ENCODE measurements at places on chromosomes 1 and 21.

DNA sequence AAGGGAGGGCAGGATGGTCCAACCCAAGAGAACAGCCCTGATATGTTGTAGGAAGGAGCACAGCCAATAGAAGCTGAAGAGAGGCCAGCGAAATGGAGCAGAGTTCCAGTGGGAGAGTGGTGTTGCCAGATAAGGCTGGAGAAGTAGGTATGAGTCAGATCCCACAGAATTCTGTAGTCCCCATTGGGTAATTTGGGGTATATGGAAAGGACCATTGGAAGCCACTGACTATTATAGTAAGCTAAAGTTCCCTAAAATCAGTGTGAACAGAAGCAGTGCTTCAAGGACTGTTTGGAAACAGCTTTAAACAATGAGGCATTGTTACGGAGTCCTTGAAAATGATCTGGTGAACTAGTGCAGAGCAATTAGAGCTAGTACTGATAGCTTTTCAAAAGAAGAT lies 63.0 kb downstream of the DISP1 start:
- no peak for DNase-seq

GRCh38 chr21:18476639-18477038 lies 73.1 kb upstream of the TMPRSS15 start:
- no peak for DNase-seq

DNA sequence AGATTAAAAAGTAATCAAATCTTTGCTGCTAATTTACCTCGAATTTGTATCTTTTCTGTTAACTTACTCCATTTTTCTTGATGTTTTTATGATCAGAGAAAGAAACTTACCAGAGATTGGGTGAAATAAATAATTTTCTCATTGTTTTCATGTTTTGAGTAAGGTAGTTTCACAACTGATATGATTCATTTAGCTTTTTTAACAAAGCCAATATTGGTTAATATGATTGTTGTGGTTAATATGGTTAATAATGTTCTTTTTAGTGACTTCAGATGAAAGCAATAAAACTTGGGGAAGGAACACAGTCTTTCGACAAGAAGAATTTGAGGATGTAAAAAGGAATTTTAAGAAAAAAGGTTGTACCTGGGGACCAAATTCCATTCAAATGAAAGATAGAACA lies 48.1 kb downstream of the MAP3K21 start:
- DNase-seq = no peak

GRCh38 chr1:97247196-97247595 lies 525.6 kb downstream of the PTBP2 start:
- no peak for DNase-seq

DNA sequence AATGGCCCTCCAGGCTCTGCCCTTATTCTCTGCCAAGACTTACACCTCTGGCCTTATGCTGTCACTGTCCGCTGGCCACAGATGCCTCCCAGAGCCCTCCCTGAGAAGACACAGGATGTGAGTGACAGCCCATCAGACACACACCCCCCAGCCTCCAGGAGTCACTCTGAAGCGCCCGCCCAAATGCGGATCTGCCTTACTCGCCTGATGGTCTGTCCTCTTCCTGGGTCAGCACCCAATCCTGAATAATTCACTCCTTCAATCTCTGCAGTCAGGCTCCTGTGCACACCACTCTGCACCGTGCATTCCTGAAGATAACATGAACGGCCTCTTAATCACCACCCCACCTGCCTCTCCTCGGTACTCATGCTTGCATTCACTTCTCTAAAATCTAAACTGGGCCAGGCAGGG lies 14.7 kb downstream of the CLSTN1 start:
- DNase-seq = no peak

DNA sequence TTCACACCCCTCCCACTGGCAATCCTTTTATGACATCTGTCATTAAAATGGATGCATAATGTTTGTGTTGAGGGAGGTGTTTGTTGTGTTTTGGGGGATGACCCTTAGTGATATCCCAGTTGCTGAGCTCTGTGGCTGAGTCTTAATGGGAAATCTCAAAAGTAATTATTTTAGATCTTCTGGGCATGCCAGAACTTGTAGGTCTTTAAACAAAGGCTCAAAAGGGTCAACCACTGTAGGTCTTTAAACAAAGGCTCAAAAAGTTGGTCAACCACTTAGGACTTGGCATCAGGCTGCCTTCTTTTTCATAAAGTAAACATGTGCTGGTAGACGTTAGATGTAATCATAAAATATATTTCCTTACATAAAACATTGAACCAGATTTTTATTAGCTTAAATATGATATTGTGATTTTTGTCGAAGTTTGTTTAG lies 78.0 kb downstream of the CDC14A start:
- no peak for DNase-seq

- DNase-seq = no peak
These were observed 31.5 kb upstream of the C1orf198 start for GRCh38 chr1:230899841-230900251.

DNA sequence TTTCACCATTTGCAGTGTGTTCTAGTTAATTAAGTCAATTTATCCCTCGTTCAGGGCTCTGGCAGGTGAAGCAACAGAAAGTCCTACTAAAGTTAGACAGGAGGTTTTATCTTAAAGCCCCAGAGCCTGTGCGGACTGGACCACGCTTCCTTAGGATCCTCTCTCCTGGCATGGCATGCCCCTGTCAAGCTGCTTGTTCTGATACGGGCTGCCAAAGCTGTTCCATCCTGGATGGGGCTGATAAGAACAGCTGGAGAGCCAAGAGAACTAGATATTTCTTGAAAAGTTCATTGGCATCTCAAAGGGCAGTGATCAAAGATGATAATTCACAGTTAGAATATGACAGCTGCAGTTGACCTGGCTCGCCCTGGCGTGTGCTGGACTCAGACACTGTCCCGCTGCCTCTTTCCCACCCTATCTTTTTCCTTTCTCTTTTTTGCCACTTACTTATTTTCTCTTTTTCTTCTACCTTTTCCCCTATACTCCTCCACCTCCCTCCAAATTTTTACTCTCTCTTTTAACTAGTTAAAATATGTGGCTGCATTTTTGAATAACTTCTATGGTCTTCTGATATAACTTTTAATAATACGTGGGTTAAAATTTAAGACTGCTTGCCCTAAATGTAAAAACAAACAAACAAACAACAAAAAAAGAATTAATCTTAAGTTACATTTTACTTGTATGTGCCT lies 96.7 kb downstream of the ABCA4 start:
- no peak for DNase-seq

DNA sequence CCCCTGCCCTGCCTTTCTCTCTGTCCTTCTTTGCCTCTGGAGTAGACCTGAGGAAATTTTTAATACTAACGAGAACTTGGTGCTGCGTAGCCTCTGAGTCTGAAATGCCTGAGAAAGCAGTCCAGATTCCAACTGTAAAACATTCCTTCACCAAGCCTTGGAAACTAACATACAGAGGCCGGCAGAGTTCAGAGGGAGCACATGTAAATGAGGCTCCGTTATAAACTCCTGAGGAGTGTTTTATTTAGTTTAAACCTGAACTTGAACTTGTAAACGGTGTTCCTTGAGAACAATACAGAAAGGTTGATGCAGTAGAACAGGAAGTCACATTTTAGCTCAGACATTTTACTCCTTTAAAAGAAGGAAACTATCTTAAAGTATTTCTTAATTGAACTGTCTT lies 280.7 kb downstream of the TM2D1 start:
- no peak for DNase-seq

GRCh38 chr1:44336668-44337067 lies 18.4 kb downstream of the ERI3 start:
- no peak for DNase-seq

GRCh38 chr21:26652854-26653253 lies 79.8 kb upstream of the CYYR1 start:
- DNase-seq = no peak

DNA sequence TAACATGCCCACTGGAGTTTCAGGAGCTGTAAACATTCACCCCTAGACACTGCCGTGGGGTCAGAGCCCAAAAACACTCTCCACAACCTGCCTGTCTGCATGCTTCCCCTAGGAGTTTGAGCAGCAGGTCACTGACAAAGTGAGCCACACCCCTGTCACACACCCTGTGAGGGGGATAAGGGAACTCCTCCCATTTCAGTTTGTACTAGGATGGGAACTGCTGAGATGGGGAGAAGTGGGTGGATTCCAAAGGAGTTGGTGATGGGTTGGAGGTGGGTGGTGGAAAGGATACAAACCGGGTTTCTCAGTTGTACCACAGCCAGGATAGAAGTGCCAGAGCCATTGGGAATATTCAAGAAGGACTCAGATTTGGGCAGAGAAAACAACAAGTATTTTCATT lies 140.2 kb downstream of the MIS18A start:
- DNase-seq = no peak

DNA sequence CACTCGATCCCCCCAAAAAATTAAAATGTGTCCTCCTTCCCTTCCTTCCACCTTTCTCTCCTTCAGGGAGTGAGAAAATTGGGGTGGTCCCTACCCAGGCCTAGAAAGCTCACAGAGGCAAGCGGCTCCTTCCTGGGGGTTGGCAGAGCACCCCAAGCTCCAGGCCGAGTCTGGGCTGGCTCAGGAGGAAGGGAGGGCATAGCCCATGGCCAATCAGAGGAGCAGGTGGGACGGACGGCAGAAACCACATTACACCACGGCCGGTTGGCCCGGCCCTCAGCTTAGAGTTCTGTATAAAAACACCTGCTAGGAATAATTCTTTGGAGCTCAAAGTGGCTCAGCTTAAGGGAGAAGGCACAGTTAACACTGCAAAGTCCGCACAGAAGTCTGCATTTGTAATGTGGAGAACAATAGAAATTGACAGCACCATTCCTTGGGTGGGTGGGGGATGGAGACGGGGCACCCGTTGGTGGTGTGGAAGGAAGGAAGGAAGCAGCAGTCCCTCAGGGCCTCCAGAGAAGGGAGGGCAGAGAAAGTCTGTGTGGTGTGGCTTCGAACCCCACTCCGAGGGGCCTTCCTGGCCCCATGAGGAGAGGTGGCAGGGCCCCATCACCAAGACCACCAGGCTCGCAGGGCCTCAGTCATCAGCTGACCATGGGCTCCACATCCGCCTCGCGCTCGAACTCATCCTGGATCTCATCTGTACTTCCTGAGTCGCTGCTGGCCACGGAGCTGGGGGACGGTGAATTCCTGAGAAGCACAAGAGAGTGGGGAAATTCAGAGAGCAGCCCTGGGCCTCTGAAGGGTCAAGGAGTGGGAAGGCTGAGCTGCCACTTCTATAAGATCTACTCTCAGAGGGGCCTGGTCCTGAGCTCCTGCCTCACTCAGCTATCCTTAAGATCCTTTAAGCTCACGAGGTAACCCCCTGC lies 5.8 kb upstream of the ALDH4A1 start:
- no peak for DNase-seq

DNA sequence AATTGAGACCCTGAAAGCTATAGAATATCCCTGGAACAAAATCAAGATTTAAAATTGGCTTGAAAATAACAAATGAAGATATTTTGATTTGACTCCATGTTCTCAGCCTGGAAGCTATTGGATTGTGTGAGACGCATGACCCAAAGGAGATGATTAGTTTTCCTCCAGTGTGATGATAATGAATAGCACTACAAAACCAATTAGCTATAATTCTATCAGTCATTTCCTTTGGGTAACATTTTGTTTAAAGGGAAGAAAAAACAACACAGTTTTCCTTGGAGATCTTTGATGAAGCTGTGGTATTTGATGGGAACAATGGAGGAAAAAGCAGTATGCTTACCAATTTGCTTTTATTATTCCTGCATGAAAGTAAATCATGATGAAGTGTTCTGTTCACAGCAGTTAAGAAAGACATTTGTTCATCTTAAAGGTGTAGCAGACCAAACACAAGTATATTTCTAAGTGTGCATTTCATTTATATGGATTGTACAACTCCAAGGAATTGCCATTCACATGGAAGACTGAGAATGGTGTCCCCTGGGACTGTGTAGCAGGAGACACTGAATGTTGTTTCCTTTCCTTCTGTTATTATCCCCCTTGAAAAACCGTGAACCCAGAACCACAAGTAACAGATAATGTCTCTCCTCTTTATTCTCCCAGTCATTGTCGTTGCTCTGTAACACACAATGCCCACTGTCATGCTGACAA lies 111.4 kb downstream of the CACHD1 start:
- DNase-seq = no peak

DNA sequence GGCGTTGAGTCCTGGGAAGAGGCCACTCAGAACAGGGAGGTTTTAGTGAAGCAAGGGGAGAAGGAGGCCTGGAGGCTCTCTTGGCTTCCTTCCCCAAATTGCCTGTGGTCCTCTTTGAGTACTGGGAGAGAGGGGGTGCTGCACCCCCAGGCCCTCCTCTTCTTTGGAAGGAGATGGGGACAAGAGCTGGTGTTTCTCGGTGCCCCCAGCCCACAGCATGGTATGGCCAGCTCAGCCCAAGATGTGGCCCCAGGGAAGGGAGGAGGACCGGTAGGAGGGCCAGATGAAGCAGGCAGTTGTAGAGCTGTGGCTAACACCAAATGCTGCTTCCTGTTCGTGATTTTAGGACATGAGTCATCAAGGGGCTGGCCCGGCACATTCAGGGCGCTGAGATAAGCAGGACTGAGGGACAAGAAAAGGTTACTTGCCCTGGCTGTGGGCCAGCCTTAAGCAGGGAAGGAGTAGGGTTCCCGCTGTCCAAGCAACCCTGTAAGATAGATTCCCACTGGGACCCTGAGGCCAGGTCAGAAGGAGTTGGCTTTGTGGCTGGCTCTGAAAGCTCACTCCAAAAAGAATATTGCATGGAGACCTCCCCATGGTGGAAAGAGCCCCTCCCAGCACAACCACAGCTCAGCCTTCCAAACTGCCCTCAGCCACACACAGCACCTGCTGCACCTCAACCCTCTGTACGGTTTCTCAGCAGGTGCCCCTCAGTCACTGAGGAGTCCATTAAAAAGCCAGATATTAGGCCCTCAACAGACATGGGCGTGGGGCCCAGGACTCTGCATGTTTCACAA lies 4.9 kb upstream of the TNFRSF1B start:
- no peak for DNase-seq

DNA sequence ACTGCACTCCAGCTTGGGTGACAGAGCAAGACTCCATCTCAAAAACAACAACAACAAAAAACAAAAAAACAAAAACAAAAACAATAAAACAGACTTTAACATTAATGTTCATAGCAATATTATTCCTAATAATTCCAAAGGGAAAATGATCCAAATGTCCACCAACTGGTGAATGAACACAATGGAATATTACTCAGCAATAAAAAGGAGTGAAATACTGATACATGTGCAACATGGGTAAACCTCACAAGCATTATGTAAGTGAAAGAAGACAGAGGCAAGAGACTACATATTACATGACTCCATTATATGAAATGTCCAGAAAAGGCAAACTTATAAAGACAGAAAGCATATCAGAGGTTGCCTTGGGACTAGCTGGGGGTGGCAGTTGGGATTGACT lies 6.1 kb upstream of the TTF2 start:
- DNase-seq = no peak

- DNase-seq = no peak
These were observed 541.7 kb downstream of the SMYD3 start for GRCh38 chr1:245965398-245965797.

DNA sequence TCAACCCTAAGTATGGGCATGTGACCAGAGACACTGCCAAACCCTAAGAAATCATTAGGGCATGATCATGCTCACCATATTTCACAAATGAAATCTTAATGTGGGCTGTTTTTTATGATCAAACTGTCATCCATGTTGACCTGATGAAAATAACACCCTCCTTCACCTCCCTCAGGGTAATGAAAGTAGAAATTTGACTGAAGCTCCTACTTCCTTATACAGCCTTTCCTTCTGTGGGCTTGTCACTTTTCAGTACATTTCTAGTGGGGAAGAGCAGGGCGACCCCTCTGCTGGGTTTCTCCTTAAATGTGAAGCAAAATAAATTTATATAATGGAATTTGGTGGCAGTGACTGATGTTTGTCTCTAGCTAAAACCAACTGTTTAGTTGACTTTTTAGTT lies 25.9 kb downstream of the IVNS1ABP start:
- DNase-seq = no peak

Data from HuH-7.5 (cell line).